ENCODE measurements at places on chromosomes 12 and 14.

- no peak for DNase-seq
Measured at GRCh38 chr14:24988760-24989159, 61.2 kb downstream of the STXBP6 start.

DNA sequence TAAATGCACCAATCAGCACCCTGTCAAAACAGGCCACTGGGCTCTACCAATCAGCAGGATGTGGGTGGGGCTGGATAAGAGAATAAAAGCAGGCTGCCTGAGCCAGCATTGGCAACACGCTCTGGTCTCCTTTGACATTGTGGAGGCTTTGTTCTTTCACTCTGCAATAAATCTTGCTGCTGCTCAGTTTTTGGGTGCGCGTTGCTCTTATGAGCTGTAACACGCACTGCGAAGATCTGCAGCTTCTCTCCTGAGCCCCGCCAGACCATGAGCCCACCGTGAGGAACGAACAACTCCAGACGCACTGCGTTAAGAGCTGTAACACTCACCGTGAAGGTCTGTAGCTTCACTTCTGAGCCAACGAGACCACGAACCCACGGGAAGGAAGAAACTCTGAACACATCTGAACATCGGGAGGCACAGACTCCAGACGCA lies 8.4 kb upstream of the PIANP start:
- DNase-seq: no peak

DNA sequence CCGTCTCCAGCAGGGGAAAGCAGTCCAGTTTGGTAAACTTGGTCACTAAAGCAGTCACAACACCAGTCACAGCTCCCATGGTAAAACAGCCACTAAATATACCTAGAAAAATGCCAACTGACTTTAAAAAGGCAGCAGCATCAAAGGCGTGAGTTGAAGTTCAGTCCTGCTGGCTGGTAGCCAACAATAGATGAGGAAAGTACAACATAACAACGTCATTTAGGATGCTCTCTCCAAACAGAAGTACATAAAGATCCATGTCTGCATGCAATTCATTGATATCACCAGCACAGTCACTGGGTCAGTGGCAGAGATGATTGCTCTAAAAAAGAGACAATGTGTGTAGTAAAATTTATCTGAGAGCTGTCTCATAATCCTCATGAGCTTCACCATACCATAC lies 59.3 kb upstream of the TMPO start:
- no peak for DNase-seq

DNA sequence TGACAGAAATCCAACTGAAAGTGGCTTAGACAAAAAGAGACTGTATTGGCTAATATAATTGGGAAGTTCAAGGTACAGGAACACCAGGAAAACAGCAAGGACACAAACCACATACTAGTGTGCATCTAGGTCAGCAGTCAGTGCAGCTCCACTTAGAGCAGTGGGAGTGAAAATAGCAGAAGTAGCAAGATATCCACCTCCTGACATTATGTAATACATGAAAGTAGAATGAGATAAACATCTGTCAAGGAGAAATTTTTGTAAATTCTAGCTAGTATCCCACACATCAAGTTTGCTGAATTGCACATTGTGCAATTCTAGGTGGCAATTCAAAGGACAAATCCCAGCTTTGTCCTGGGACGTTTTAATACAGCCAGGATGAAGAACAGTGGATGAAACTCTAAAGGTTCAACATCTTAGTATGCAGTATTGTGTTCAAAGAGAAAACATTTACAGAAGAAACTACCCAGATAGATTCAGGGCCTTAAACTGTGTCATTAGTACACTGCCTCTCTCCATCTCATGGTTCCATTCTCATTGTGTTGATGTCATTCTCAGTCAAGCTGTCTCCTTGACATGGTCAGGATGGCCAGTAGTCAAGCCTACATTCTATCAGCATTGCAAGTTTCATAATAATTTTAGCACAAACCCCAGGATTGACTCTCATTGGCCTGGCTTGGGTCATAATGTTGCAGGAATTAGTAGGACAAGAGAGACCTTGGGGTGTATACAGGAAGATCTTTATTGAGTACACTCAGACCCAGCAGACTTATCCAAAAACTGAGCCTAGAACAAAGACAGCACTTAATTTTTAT lies 56.8 kb downstream of the SDR9C7 start:
- DNase-seq: no peak

DNA sequence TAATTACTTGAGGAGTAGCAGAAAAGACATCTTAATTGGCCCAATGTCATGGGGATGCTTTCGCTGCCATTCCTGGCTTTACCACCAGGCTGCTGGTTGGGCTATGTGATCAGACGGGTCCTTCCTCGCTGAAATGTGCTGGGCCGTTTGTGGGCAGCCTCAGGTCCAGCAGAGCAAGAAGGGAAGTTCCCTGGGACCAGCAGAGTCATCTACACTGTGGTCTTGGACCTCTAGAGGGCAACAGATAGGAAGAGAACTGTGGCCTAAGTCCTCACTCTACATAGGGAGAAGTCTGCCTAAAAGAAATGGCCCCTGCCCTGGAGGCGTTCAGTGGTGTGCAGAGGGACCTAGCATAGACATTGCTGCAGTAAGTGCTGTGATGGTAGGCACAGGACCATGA lies 10.9 kb downstream of the EVL start:
- DNase-seq: no peak

DNA sequence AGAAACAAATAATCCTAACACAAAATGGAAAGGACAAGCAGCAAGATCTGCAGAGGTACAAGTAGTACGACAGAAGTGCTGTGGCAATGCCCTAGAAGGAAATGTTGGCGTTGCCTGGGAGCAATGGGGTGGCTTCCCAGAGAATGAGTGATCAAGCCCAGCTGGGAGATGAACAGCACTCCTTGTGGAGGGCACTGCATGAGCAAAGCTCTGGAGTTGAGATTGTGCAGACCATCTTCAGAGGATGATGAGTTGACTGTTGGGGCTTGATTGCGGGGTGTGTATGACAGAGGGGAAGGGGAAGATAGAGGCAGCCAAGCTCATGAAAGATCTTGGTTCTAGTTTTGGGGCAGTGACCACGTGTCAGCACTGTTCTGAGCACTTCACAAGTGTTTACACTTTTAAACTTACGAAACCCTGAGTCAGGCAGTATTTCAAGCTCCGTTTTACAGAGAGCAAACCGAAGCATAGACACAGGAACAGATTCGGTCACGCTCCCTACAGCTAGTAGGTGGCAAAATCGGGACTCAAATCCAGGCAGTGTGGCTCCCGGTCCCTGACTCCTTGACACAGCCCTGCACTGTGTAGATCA lies 127.2 kb upstream of the LHX5 start:
- DNase-seq: no peak

DNA sequence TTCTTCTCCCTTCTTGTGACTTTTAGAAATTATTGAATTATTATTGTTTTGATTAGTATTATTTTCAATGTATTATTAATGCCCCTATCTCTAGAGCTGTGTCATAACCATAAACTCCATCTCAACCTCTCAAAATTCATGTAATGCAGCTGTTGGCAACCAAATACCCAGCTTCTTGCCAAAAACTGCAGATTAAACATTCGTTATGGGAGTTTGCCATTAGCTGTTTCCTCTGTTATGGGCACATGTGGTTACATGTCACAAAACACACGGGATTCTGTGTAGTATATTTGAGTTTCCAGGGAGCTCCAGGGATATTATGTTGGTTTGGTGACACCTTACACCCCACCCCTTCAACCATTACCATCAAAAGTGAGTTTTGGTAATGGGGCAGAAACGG lies 2.8 kb upstream of the ALX1 start:
- DNase-seq: no peak

- DNase-seq: no peak
Measured at GRCh38 chr14:59464486-59465315, 479 bp downstream of the GPR135 start.

- DNase-seq: no peak
Measured at GRCh38 chr14:92897922-92898565, 24.9 kb upstream of the CHGA start.

Data from SHP77 treated with DMSO at 0.1 percent for 48 hours (cell line).